ENCODE measurements at places on chromosomes 5 and 9.

GRCh38 chr5:158725297-158725851 lies 374.3 kb downstream of the EBF1 start:
- DNase-seq = no peak

GRCh38 chr9:110064803-110065202 lies 143.2 kb downstream of the C9orf152 start:
- DNase-seq = no peak

GRCh38 chr9:129860653-129861446 lies 25.6 kb downstream of the USP20 start:
- no peak for DNase-seq

DNA sequence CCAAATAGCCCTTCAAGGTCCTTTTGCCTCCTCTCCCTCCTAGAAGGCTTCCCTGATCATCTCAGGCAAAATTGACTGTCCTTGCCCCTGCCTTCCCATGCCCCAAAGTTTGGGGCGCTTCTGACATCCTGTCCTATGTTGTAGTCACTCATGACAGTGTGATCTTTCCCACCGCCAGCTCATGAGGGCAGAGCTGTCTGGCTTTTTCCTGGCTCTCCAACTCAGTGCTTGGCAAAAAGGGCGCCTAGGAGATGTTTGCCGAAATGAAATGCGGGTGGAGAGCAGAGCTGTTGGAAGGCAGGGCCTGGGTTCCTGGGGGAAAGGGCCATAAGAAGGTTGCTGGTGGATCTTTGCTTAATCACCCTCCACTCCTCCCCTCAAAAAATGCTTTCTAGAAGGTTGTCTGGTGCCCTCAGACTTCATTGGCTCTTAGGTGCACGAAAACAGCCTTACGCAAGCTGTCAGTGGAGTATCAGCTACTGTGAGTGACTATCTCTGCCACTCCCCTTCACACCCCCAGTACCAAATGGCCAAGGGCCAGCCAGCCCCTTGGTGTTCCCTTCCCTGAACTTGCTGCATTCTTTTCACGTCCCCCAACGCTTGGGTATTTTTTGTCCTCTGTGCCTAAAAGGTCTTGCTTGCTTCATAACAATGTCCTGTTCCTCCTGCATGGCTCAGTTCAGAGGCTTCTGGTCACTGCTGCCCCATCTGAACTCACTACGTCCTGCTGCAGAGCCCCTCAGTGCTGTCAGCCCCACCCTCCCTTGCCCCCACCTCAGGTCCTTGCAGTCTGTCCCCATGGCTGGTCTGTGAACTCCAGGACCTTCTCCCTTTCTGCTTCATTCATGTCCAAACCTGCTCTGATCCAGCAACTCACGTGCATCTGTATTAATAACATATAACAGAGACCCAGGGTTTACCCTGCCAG lies 2.6 kb upstream of the SLC25A51 start:
- DNase-seq = no peak

GRCh38 chr5:179767496-179768100 lies 26.2 kb upstream of the LTC4S start:
- no peak for DNase-seq

DNA sequence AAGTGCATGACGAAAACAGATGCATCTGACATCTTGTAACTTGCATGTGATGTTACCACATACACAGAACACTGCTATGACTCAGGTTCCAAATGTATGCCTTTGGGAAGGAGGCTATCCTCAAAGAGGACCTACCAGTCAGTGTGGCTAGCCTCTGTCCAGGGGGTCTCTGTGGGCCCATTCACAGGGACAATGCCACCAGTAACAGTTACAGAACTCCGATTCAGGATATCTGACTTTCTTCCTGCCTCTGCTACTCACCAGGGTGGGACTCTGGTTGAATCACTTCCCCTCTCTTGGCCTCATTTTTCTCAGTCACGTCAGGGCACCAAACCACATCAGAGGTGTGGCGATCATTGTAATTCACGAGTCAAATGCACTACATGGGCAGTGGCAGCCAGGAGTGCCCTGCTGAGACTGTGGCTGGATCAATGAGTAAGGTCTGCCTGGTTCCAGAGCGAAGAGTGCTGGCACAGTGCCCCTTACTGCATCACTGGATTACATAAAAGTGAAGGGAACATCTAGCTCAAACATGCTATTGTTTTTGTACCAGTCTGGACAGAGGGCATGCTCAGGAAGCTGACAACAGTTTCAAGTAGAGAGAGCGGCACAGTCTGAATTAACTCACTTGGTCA lies 13.2 kb downstream of the ATOX1 start:
- DNase-seq = no peak
